ENCODE measurements at places on chromosomes 7 and 10.

DNA sequence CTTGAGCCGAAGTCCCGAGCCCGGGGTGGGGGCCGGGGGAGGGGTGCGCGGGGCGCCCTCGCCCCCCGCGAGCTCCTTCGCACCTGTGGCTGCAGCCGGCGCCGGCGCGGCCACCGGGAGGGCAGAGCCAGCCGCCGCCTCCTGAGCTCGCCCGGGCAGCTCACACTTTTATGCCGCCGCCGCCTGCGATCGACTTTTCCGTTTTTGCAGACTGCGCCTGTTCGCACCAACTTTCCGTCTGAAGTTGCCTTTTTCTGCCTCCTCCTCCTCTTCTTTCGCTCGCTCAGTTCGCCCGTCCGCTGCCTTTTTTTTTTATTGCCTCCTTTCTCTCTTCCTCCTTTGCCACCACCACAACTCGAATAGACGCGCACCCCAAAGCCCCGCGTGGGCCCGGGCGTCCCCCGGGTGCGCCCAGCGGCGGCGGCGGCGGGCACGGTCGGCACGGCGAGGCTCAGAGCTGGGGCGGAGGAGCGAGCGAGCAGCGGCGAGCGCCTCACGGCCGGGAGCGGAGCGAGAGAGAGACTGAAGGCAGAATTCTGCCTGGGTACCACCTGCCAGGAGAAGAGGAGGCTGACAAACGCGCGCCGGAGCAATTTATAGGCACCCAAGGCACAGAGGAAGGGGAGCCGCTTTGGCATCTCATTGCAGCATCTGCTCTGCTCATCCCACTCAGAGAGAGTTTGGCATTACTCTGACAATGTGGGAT is at the start of gene C1QL3:
TSS of gene C1QL3 (minus strand) at position 569 of the 706 bp plus-strand sequence. CDS start 814 bp downstream, outside the sequence.
- peak; percentile 37 for DNase-seq

DNA sequence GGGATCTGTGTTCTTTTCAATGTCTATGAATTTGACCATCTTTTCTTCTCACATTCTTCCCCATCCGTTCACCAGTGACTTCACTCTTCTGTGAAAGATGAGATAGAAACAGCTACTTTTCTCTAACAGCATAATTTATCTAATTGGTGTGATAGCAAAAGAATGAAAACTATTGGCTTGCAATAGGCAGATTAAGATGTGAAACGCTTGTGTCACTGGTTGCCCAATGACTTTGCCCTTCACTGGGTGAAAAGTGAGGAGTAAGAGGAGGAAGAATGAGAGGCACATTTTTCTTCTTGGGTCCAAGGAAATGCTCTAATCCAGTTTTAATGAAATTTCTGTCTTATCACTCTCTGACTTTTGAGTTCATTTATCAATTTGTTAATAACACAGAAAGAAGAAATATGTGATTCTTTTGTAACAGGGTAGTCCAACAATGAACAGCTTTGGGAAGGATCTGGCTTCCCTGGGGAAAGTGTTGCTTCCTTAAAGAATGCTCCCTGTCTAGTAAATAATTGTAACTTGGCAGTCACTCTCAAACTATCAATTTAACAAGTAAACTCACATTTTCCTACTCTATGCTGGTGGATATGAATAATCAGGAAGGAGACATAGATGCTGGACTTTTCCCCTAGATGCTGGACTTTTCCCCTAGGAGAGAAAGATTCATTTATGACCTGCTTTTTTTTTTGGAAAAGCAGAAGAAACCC is 35.1 kb downstream of the BET1 start:
- DNase-seq: no peak

GRCh38 chr7:66930341-66930740 is 9.3 kb downstream of the TMEM248 start:
- no peak for DNase-seq

- DNase-seq: no peak
Observed at GRCh38 chr10:28897617-28898464, 220.5 kb downstream of the BAMBI start.

GRCh38 chr7:29588900-29589696 is 25.5 kb downstream of the PRR15 start:
- no peak for DNase-seq

DNA sequence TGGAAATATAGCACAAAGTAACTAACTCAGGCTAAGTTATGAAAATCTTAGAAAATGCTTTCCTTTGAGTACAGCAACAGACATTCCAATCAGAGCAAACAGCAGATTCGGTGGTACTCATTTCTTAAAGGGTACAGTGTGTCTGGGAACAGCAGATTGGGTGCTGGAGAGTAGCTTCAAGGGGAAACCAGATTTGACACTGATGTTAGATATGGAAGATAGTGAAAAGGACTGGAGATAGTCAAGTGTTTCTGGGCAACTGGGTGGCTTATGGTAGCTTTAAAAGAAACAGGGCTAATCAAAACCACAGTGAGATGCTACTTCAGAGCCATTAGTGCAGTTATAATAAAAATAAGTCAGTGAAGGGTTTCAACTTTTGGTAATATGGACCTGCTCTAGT is 12.1 kb upstream of the UMAD1 start:
- no peak for DNase-seq

- no peak for DNase-seq
Observed at GRCh38 chr7:83509255-83510021, 139.5 kb downstream of the SEMA3E start.

- DNase-seq: peak; percentile 40
Observed at GRCh38 chr10:114470956-114471905, 66.9 kb upstream of the AFAP1L2 start.

- DNase-seq: no peak
Observed at GRCh38 chr10:101122270-101123084, 8.6 kb upstream of the TLX1 start.

- DNase-seq: no peak
Observed at GRCh38 chr10:102324061-102324460, 71.4 kb upstream of the NFKB2 start.

DNA sequence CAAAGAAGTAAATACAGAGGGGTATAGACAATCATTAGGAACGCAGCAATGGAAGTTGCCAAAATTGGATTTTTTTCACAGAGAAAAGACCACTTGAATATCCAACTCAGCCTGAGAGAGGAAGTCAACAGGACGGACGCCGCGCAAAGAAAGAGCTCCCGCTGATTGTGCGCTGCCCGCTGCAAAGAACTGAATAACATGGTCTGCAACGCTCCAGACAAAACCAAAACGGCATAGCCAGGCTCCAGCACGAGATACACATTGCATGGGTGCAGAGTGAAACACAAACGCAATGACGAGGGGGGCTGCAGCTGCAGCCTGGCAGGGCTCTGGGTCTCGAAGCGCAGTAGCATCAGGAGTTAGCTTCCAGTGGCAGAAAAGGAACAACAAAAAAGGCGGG is 113.9 kb upstream of the MGMT start:
- DNase-seq: no peak

All from stimulated activated CD4-positive, alpha-beta T cell treated with anti-CD3 and anti-CD28 coated beads, Interleukin-4, amount 100 ng/mL, for 48 hours (primary cell).